Gastrocnemius medialis (tissue), 4 donors: ENCODE measurements at places on chromosomes 6 and 20. TPM values are rescaled to one million over a fixed set of nuclear protein-coding genes. Genes with fewer than 3 reads are reported as not detected.

C6orf163 gene
- total RNA-seq, result not detected

VWA7 gene
- total RNA-seq, result 7.8 TPM

B3GAT2 gene
- total RNA-seq, result not detected

CST3 gene
- 1,821 TPM for total RNA-seq

TMEM170B gene
- 5.5 TPM for total RNA-seq

FAM217A gene
- not detected for total RNA-seq

NAA20 gene
- total RNA-seq, result 56.9 TPM

LPA gene
- total RNA-seq, result not detected

TAAR8 gene
- total RNA-seq, result not detected

SLC4A11 gene
- 2.7 TPM for total RNA-seq

GTSF1L gene
- not detected for total RNA-seq

GLP1R gene
- total RNA-seq, result not detected

IL17A gene
- total RNA-seq, result not detected

PDYN gene
- not detected for total RNA-seq

RSPO4 gene
- total RNA-seq, result not detected

ATP9A gene
- total RNA-seq, result 11.8 TPM

OTOR gene
- total RNA-seq, result not detected
